Dorsolateral prefrontal cortex (tissue), 122 donors: ENCODE measurements at places on chromosomes 1 and 21. TPM values are rescaled to one million over a fixed set of nuclear protein-coding genes. Genes with fewer than 3 reads are reported as not detected.

Gene KCNT2
- total RNA-seq: 19.0 TPM

Gene GREM2
- 6.5 TPM for total RNA-seq

Gene BLACAT1
- 0.87 TPM for total RNA-seq

Gene TNFRSF9
- total RNA-seq: not detected

Gene LHX4
- total RNA-seq: 0.28 TPM

Gene SPRR3
- total RNA-seq: not detected

Gene LAD1
- total RNA-seq: not detected

Gene IRF2BP2
- 85.0 TPM for total RNA-seq

Gene OR2AK2
- 1.9 TPM for total RNA-seq

Gene TNFSF4
- total RNA-seq: 5.4 TPM

Gene HSPA6
- 1.9 TPM for total RNA-seq

Gene E2F2
- total RNA-seq: 0.10 TPM

Gene INSRR
- total RNA-seq: not detected

Gene RAP1GAP
- total RNA-seq: 160 TPM

Gene LCE1F
- total RNA-seq: not detected

Gene SORT1
- 358 TPM for total RNA-seq
